Osteoblast (primary cell): ENCODE measurements at places on chromosomes 5 and 9. TPM values are rescaled to one million over a fixed set of nuclear protein-coding genes. Genes with fewer than 3 reads are reported as not detected.

The IL4 gene
- total RNA-seq, result not detected in 2 replicates

DNA sequence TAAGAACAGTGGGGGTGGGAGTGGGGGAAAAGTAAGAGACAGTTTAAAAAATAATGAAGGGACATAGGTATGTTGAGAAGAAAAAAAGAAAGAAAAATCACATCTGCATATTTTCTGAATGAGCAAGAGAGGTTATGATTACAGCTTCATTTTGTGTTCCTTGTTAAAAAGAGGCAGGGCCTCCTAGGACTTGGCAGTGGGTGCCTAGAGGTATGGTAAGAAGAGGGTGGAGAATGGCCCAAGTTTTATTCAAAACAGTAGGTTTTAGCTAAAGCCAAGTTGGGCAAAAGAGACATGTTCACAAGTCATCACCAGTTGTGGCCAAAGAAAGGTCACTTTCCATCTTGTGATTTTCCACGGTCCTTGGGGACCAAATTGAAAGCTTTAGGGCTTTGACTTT, 643.4 kb downstream of the CCDC171 start:
- no peak overlapping the region for H3K27ac ChIP-seq
- peaks cover 33% of the 10 kb centered on the region for H3K4me1 ChIP-seq
- H3K36me3 ChIP-seq, result no peaks in the 10 kb centered on the region
- H3K27me3 ChIP-seq, result no peaks in the 10 kb centered on the region
- no peak for DNase-seq
- no peak overlapping the region for H3K4me3 ChIP-seq

The BASP1 gene
- total RNA-seq, result 242 and 272 TPM in 2 replicates

DNA sequence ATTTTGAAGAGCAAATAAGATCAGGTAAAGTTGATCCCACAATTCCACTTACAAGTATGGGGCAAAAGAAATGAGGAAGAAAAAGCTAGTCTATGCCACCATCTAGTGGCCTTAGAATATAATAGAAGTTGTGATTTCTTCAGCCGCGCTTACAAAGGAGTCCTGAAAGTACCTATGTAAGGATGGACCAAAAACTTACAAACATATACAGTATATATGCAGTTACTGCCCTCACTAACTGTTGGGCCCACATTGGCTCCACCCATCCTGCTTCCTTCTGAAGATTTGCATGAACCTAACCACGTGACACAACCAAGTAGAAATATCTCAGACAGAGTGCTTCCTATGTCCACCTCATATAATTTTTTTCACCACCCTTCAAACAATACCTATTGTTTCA, 11.7 kb upstream of the OR13D1 start:
- no peak overlapping the region for H3K4me3 ChIP-seq
- no peaks in the 10 kb centered on the region for H3K4me1 ChIP-seq

- H3K27ac ChIP-seq, result no peak overlapping the region
- no peaks in the 10 kb centered on the region for H3K27me3 ChIP-seq
- H3K4me3 ChIP-seq, result no peak overlapping the region
- peaks cover 18% of the 10 kb centered on the region for H3K4me1 ChIP-seq
- DNase-seq, result no peak
These were observed 121.1 kb downstream of the NUDT12 start for GRCh38 chr5:103441523-103441922.

DNA sequence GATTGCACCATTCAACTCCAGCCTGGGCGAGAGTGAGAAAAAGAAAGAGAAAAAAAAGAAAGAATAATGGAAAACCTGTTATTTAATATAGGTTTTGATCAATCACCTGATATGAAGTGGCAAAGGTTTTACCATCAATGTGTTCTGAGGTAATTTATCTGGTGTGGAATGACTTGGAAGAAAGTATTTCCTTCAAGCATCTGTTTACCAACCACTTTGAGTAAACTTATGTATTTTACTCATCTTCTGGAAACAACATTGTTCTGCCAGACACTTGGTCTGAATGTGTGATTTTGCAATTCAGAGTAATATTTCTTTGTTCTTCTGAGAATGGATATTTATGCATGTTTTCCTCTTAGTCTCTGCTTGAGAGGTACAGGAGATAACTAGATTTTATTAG, 24.3 kb downstream of the KIF2A start:
- no peak overlapping the region for H3K4me3 ChIP-seq
- H3K4me1 ChIP-seq, result no peaks in the 10 kb centered on the region
- H3K27ac ChIP-seq, result no peak overlapping the region

DNA sequence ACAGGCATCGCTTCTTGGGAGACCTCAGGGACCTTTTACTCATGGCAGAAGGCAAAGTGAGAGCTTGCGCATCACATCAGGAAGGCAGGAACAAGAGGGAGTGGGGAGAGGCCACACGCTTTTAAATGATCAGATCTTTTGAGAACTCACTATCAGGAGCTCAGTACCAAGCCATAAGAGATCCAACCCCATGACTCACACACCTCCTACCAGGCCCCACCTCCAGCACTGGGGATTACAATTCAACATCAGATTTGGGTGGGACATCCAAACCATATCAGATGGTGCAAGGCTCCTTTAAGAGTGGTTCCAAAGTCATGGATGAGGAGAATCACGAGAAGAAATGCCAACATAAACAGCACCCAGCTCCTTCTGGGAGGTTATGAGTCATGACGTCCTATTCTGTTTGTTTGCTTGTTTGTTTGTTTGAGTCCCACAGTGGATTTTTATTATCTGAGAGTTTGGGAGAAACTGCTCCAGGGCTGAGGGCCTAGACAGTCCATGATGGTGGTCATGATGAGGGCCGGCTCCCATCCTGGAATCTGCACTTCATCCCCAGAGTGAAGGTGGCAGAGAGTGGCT, 453.5 kb downstream of the GADD45G start:
- H3K27ac ChIP-seq, result no peak overlapping the region
- H3K27me3 ChIP-seq, result no peaks in the 10 kb centered on the region
- no peaks in the 10 kb centered on the region for H3K36me3 ChIP-seq
- H3K4me3 ChIP-seq, result no peak overlapping the region

The BTNL3 gene
- not detected in 2 replicates for total RNA-seq

DNA sequence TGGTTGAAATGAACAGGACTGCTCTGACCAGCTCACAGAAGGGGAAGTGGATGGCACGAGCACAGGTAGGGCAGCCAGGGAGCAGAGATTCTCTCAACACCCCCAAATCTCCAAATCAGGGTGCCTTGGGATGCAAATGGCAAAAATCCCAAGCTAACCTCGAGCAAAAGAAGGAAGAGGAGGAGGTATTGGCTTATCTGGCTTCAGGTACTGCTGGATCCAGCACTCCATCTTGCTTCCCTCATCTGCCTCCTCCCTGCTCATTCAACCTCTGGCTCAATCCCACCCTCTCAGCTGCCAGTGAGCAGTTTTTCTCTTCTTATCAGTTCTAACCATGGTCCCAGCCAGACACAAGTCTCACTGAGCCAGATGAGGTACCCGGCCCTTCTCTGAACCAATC, 41.6 kb upstream of the GGTA1 start:
- H3K36me3 ChIP-seq, result no peaks in the 10 kb centered on the region
- peaks cover 2% of the 10 kb centered on the region for H3K4me1 ChIP-seq
- no peaks in the 10 kb centered on the region for H3K27me3 ChIP-seq
- H3K27ac ChIP-seq, result no peak overlapping the region
- H3K4me3 ChIP-seq, result no peak overlapping the region

The IL6ST gene
- total RNA-seq, result 785 and 804 TPM in 2 replicates
